NCI-H774 (cell line): ENCODE measurements at places on chromosomes 4 and X.
A peak's percentile ranks its signal among the peaks of the same experiment; 100 is the strongest.

GRCh38 chr4:126058596-126058995 is 743.8 kb downstream of the FAT4 start:
- no peak for DNase-seq

DNA sequence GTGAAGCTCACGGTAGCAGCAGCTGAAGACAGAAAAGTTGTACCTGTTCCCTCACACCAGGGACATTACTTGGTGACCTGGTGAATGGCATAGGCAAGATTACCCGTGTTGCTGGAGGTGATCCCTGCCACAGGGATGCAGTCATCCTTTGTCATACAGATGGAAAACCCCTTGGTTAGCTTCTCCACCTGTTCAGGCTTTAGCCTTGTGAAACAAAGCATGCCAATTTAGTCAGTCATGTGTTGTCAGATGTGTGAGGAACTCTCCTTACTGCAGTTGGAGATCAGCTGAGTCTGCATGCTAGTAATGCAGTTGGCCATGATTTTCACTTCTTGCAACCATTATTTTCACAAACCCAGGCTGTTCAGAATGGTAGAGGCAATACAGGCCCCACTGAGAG is 41.0 kb downstream of the AMELX start:
- DNase-seq, result no peak

DNA sequence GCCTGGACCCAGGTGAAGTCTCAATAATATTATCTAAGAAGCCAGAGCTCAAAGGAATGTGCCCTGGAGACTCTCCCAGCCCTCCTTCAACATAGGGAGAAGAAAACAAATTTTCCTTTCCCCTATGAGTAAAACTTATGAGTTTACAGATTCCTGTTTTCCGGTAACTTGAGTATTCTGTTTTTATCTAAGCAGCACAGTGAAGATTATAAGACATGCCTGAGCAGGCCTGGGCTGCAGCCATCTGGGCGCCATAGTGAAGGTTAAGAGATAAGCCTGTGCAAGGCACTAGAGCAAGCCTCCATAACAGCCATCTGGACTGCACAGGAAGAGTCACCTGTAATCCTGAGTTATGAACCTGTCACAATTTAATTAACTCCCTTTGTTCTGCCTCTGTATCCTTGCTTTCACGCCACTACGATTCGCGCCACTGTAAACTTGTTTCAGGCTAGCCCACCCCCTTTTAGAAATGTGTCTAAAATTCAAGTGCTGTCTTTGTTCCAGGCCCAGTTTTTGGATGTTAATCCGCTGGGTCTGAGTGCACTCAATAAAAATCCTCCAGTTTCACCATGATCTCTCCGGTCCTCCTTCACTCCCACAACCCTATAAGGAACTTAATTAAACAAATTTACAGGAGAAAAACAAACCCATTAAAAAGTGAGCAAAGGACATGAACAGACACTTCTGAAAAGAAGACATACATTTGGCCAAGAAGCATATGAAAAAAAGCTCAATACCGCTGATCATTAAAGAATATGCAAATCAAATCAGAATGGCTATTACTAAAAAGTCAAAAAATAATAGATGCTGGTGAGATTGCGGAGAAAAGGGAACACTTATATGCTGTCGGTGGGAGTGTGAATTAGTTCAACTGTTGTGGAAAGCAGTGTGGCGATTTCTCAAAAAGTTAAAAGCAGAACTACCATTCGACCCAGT is 189.5 kb downstream of the APBB2 start:
- DNase-seq, result no peak

- DNase-seq, result no peak
Measured at GRCh38 chr4:80016506-80016905, 56.5 kb downstream of the ANTXR2 start.

DNA sequence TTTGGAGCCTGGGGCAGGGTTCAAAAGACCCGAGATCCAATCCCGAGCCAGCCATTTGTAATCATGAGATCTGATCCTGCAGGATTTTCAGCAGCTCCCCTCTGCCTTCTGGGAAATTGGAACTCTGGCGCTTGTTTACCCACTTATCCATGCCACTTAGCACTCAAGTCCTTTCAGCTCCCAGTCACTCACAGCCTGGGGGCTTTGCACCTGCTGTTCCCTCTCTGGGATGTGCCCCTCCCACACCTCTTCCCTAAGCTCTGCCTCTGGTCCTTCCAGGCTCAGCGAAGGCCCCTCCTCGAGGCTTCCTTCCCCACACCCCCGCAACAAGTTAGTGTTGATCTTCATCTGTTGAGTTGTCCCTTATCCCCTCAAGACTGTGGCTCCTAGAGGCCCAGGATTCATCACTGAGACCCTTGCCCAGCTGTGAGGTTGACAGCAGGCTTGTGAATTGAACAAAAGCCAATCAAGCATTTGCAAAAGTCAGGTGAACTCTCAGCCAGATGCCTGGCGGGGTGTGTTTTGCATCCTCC is 99.1 kb upstream of the AFAP1 start:
- peak; percentile 85 for DNase-seq

GRCh38 chr4:55615008-55615407 is 21.1 kb downstream of the NMU start:
- DNase-seq, result no peak

DNA sequence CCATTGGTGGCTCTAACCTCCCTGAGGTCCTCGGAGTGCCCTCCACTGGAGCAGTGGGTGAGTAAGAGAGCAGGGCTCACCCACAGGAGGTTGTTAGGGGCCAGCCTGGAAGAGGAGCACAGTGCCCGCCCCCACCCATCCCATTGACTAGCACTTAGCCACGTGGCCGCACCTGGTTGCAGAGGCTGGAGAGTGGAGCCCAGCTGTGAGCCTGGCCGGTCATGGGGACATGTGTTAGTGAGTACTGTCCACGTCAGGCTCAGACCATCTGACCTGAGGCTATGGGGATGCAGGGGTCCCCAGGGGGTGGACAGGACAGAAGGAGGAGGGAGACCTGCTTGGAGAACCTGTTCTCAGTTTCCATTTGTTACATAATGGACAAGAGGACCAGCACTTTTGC is 1.4 kb upstream of the MAN2B2 start:
- DNase-seq, result peak; percentile 10

DNA sequence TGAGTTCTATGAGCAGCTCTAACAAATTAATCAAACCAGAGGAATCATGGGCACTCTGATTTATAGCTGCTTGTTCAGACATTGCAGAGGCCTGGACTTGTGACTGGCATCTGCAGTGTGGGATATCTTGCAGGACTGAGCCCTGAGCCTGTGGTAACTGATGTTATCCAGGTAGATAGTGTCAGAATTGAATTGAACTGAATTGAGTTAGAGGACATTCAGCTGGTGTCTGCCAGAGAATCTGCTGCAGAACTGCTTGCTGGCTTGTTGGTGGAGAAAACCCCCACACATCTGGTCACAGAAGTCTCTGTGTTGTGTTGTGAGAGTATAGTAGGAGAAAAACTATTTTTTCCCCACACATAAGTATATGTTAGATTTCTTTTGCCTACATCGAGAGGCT is 42.2 kb downstream of the SMIM20 start:
- no peak for DNase-seq

GRCh38 chrX:107775734-107776511 is at the start of gene TSC22D3:
TSS of gene TSC22D3 (minus strand) at chrX:107775787. CDS start at chrX:107775419, 368 bp downstream.
- peak; percentile 2 for DNase-seq

DNA sequence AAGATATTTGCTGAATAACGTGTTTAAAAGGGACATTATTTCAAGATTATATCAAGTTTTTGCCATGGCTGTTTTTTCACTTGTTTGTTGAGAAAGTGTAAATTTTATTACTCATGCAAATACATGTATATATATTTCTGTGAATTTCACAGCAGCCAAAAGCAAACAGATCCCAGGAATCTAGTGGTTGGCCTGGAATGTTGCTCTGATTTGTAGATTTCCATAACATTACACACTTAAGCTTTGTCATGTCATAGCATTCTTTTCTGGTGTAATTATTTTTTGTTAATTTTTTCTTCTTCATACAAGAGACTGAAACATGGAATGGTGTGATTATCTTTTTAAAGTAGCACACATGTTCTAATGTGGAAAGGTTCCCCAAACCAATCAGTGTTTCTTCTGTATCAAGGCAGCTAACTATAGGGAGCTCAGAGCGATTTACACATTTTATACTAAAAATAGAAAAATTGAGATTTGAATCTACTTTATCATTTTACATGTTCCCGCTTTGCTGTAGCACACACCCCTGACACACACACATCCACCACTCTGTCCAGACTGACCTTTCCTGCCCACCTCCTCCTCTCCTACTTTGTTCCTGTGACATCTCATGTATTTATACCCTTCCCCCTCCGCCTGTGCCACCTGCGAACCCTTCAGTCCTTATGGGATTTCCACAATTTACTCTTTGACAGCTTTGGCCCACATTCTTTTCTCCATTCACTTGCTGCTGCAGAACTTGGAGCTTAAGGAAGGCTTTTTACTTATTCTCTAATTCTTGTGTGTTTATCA is 20.3 kb downstream of the RUFY3 start:
- DNase-seq, result no peak

DNA sequence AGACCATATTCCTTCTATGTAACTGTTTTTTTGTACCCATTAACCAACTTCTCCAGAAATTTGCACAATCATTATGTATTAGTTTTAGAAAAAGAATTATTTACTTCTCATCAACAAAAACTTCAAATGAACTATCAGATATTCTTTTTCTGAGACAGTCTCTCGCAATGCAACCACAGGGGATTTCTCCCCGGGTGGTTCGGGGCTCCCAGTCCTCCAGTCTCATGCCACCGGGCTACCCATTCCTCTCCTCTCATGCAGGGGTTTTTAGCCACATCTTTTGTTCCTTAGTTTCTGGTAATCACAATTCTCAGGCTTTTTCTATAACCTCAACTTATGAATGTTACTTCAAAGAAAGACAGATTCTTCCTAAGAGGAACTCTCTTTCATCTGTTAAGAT is 46.6 kb upstream of the CLNK start:
- DNase-seq, result no peak

GRCh38 chr4:149885896-149886295 is 70.3 kb upstream of the IQCM start:
- no peak for DNase-seq

- DNase-seq, result no peak
Measured at GRCh38 chr4:124722071-124722470, 9.5 kb upstream of the ANKRD50 start.

DNA sequence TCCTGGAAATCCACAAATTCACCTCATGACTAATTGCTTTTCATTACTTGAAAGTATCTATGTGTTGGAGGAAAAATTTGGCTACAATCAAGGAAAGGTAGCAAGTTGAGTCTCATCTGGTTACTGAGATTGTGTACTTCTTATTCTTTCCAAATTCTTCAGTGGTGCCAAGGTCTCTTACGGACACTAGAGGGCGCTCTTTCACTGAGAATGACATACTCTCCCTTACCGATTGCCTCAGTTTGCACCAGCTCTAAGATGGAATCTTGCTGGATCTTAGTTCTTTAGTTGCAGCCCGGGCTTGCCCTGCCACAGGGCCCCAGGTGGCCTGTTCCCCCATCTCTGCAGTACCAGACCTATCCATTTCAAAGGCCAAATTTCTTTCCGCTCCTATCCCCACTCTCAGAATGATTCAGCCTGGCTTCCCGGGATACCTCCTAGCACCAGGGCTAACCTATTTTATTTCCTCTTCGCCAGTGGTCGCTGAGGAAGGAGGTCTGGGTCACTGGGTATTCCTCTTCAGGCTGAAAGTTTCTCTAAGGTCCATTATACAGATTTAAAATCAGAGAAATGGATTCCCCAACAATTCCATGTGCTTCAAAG is 24.6 kb upstream of the GPR50 start:
- DNase-seq, result peak; percentile 28

DNA sequence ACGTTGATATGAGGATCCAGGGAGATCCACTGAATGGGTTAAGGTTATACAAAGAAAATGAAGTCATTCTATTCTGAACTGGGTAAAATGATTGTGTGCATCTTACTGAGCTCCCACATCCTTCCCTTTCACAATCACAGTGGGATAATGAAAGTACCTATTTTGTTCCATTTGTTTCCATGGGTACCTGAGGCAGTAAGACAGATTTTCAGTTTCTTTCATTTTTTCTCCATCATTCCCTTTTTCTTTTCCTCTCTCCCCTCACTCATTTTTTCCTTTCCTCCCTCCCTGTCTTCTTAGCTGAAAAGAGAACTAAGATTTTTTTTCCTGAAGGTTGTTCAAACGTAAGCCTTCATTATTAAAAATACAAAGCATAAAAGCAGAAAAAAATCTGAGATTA is 4.6 kb downstream of the GRIA2 start:
- DNase-seq, result no peak

- DNase-seq, result no peak
Measured at GRCh38 chr4:44538534-44538933, 89.9 kb upstream of the KCTD8 start.
